Renal cortex interstitium (tissue), 15 donors: ENCODE measurements at places on chromosomes 7 and 10. TPM values are rescaled to one million over a fixed set of nuclear protein-coding genes. Genes with fewer than 3 reads are reported as not detected.

Gene SMC3
- polyA plus RNA-seq = 112 TPM

Gene IFIT3
- 16.6 TPM for polyA plus RNA-seq

- DNase-seq = no peak
Measured at GRCh38 chr10:88890681-88891381, 10.8 kb downstream of the STAMBPL1 start.

- DNase-seq = no peak
Measured at GRCh38 chr10:20582041-20582440, 315.1 kb downstream of the NEBL start.

DNA sequence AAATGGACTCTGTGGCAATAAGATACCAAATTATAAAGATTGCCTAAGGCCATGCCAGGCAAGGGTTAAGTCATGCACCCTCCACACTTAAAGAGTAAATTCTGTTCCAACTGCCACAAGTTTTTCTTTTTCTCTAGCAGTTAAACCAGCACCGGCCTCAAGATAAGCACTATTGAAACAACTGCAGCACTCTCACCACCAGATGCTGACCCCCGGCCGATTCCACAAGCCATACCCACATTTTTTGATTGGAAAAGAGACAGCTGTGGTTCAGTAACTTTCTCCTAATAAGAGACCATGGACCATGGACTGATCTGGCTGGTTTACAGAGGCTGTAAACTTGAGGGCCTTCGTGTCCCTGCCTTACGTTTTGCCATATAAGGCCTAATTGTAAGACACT is 44.9 kb downstream of the GRM8 start:
- DNase-seq = no peak
